Right lobe of liver (tissue), 6 donors: ENCODE measurements at places on chromosomes 11 and 22.

- no peak for DNase-seq
Observed at GRCh38 chr11:131808470-131808869, 438.1 kb downstream of the NTM start.

DNA sequence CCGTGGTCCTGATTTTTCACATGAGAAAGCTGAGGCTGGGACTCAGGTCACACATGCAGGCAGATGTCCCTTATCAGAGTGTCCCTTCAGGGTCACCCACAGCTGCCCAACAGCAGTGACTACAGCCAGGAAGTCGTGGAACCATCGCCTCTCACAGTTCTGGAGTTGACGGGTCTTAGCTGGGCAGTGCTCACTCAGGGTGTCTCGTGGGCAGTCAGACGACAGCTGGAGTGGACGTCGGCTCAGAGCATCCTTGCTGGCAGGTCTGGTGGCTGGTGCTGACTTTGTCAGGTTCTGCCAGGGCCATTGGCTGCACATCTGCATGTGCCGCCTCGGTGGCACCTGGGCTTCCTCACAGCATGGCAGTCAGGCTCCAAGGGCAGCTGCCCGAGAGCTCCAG is 35.6 kb upstream of the TH start:
- DNase-seq: no peak

DNA sequence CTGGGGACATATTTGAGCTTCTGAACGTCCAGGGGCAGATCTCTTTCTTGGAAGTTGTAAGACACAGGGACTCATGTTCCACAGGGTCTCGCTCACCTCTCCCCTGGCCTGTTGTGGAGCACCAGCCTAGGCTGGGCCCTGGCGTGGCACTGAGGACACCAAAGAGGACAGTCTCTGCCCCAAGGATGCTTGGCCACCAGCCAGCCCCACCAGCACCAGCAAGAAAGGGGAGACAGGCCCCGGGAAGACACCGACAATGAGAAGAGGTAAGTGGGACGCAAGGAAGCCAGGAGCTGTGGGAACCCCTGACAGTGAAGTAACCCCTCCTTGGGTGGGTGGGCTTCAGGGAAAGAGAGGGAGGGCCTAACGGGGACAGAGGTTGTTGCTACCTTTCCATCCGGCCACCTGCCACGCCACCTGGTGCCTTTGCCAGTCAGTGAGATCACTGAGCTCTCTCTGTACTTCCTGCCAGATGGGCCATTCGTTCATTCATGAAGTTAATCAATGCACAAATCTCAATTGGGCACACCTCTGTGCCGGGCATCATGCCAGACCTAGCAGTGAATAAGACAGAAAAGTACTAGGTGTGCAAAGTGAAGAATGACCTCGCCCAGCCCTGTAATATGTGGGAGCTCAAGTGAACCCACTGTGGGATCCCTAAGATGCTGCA is 11.1 kb downstream of the APOL5 start:
- DNase-seq: peak; percentile 63

- no peak for DNase-seq
Observed at GRCh38 chr11:85965202-85965601, 103.7 kb downstream of the PICALM start.

DNA sequence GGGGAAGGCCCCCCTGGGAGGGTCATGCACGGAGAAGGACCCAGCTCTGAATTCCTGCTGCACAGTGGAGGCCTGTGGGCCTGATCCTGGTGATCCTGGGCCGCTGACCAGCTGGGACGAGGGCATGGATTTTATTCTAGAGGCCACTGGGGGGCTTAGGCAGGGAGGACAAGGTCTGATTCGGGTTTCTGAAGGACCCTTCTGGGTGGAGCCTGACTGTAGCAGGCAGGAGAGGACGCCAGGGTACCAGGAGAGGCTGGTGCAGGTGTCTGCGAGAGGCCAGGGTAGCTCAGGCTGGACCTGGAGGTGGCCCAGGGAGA is 31.3 kb downstream of the MPPED1 start:
- no peak for DNase-seq

DNA sequence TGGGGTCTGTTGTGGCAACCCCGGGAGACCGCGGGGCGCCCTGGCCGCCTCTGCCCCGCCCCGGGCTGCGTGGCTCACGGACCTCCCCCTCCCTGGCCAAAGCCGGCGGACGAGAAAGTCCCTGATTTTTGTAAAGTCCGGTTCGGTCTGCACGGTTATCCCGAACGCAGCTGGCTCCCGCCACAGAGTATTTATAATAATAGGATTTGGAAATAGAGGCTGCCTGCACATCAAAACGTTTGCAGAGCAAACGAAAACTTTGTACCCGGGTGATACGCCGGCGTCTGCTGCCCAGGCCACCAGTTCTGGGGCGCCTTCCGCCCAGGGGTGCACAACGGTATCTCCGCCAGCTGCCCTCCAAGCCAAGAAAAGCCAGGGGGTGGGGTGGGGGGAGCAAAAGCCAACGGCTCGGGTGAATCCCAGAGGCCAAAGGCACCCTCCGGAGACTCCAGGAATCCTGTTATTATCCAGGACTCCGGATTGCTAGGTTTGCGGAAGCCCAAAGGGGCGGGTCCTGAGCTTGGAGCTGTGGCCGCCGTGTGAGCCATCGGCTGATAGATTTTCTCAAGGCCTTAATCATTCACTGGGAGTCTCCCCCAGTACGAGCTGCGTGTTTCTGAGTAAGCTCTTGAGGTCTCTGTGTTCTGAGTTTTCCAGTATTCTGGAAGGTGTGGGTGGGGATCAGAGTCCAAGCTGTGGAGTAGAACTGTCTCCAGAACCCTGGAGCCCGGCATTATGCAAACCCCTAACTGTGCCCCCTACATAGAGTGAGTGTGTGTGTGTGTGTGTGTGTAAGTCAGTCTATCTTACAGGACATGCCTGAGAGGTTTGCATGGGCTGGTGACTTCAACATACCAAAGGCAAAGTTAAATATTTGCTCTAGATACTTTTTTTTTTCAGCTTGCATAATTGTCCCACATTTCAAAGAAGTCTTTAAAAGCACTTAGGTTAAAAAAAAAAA is 673 bp upstream of the SHANK2 start:
- DNase-seq: peak; percentile 65

GRCh38 chr11:104817973-104818372 is 80.3 kb downstream of the CASP12 start:
- no peak for DNase-seq

- no peak for DNase-seq
Observed at GRCh38 chr11:8739309-8739793, 56.8 kb downstream of the RPL27A start.

GRCh38 chr22:29689206-29689879 is 30.5 kb upstream of the CABP7 start:
- DNase-seq: no peak

DNA sequence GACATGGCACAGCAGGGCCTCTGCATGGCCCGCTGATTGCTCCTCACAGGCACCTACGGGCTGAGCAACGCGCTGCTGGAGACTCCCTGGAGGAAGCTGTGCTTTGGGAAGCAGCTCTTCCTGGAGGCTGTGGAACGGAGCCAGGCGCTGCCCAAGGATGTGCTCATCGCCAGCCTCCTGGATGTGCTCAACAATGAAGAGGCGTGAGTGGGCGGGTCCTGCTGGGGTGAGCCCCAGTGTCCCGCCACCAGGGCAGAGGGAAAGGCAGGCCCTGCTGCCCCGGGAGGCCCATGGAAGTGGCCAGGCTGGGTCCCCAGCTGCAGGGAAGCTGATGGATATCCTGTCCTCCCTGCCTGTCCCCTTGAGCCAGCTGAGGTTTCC is 18.6 kb upstream of the DGCR8 start:
- DNase-seq: peak; percentile 60

DNA sequence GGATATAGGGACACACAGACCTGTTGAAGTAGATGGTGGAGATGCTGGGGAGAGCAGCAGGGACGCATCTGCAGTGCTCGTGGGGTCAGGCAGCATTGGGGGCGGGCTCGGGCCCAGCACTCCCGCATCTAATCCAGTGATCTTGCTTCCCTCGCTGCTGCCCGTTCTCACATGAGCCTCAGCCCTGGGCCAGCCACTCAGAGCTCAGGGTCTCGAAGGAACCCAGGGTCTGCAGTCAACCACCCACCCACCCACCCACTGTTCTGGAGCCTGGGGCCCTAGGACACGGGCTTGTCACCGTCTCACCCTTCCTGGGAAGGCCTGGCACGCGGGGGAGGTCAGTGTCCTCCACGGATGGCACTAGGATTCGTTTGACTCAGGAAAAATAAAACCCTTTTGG is 406.0 kb downstream of the TBC1D22A start:
- DNase-seq: peak; percentile 29

- no peak for DNase-seq
Observed at GRCh38 chr22:26367402-26368245, 61.4 kb upstream of the ASPHD2 start.

GRCh38 chr11:128098781-128099180 is 488.6 kb downstream of the ETS1 start:
- DNase-seq: no peak

DNA sequence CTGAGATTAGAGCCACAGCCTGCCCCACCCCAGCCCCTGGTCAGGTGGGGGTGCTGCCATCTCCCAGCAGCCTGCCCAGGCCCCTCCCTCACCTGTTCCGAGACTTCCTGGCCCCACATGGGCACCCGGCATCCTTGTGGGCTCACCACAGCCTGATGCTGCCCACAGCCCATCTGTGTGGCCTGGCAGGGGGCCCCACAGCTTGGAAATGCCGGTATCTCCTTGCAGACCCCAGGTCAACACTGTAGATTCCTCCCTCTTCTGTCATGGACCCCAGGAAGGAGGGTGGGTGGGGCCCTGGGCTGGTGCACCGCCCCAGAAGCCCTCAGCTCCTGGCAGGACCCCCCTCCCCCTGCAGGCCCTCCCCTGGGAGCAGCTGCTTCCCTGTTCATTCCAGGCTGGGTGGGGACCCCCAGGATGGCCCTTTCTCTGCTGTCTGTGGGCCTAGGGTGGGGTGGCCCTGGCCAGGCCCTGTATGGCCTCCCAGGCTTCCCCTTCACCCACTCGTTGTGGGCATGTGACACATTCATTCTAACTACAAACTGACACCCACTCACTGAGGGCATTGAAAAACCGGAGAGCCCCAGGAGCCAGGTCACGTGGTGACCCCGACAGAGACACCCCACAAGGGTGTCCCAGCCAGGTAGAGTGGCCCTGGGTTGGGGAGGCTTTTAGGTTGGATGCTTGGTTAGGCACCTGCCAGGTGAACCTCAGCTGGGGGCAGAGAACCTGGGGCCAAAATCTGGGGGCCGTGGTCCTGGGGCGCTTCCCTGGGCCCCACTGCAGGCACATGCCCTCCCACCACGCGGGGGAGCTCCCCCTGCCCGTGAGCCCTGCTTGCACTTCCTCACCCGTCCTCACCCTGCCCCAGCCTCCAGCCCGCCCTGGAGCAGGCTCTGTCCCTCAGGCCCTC is 44.1 kb upstream of the CCDC188 start:
- DNase-seq: no peak

GRCh38 chr11:96474263-96474662 is 84.5 kb downstream of the JRKL start:
- no peak for DNase-seq

DNA sequence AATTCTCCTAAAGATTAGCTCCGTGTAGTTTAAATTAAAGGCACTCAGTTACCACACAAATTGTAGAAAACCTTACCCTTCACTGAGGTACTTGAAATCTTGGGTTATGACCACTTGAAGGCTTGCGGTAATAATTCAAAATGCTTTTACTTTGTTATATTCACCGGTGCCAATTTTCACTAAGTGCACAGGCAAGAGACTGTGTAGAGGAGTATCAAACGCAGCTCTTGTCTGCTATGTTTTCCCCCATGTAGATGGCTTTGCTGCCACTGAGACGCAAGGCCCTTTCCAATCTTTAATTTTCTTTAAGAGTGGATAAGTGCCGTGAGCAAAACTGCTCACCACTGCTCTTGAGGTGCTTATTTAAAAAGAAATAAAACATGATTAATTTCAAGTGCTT is 155.8 kb downstream of the CADM1 start:
- no peak for DNase-seq

- DNase-seq: no peak
Observed at GRCh38 chr11:5242208-5242607, 7.4 kb downstream of the HBG1 start.

- DNase-seq: no peak
Observed at GRCh38 chr11:83723999-83724398, 437.8 kb upstream of the CCDC90B start.

GRCh38 chr22:44586351-44586990 is 88.4 kb upstream of the RTL6 start:
- peak; percentile 7 for DNase-seq

GRCh38 chr22:30296833-30297232 is 7.5 kb upstream of the CASTOR1 start:
- DNase-seq: no peak

GRCh38 chr22:44326491-44326885 is 13.7 kb upstream of the SHISAL1 start:
- no peak for DNase-seq

DNA sequence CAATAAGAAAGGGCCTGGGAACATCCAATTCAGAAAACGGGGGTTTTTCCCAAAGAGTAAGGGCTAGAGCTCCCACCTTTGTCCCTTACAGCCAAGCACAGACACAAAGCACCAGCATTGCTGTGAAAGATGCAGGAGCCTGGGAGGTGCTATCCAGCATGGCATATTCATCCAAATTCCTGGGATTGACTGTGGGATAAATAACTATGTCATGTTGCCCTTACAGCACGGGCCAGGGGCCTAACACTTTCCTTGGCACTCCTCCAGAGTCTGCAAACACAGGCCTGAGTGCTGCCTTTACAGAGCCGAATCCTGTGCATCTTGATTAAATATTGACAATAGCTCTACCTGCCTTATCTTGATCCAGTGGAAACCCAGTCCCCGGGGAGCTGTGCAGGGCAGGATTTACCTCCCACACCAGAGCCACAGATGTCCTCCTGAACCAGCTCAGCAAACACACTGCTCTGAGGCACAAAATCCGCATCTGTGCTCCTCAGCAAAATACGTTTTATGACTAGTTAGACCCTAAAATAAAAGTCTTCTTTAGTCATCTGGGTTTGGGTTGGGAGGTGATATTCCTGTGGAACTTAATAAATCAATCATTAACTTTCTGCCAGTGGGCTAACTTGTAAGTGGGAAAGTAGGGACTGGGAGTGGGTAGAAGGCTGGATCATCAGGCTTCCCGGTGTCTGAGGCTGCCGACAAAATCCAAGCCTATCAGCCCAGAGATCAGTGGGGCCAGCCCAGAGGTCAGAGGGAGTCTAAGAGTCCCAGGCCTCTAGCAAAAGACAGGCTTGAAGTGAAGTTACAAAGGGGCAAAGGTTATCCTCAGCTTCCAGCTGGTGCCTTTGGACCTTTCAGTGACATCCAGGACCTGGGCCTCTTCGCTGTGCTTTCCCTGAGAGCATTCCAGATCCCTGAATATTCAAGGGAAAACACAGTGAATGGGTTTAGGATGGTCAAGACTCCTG is 36.5 kb downstream of the POU2AF3 start:
- DNase-seq: peak; percentile 71

DNA sequence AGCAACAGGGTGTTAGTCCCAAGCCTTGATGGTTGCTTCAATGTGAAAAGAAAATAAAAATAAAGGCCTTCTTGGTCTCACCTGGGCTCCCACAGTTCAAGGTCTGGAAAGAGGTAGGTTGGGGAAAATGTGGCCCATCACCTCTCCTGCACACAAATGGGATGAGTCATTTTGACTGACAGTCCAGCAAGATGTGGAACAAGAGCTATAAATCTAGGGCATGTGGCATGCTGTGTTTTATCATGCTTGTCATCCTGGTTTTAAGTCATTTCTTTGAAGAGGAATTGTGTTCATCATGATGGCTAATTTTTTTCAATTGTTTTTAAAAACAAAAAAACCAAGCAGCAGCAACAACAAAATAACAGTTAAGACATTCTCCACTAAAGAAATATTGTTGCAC is 503.7 kb downstream of the NTM start:
- no peak for DNase-seq

GRCh38 chr11:121508449-121508848 is 55.7 kb upstream of the SORL1-AS1 start:
- no peak for DNase-seq
